ENCODE measurements at places on chromosomes 1 and 21.
A peak's percentile ranks its signal among the peaks of the same experiment; 100 is the strongest.

- no peak for DNase-seq
These were observed 8.5 kb downstream of the FNDC10 start for GRCh38 chr1:1591452-1591851.

DNA sequence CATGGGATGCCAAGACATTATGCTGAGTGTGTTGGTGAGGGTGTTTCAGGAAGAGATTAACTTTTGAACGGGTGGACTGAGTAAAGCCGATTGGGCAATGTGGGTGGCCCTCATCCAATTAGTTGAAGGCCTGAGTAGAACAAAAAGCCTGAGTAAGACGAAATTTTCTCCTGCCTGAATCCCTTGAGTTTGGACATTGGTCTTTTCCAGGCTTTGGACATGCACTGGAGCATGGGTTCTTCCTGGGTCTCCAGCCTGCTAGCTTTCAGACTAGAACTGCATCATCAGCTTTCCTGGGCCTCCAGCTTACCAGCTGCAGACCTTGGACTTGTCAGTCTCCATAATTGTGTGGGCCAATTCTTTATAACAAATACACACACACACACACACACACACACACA lies 63.6 kb downstream of the NIBAN1 start:
- no peak for DNase-seq

GRCh38 chr1:65247419-65248359 lies 61.7 kb upstream of the DNAJC6 start:
- DNase-seq = no peak

- DNase-seq = no peak
These were observed 475 bp upstream of the RPL5 start for GRCh38 chr1:92831368-92831761.

DNA sequence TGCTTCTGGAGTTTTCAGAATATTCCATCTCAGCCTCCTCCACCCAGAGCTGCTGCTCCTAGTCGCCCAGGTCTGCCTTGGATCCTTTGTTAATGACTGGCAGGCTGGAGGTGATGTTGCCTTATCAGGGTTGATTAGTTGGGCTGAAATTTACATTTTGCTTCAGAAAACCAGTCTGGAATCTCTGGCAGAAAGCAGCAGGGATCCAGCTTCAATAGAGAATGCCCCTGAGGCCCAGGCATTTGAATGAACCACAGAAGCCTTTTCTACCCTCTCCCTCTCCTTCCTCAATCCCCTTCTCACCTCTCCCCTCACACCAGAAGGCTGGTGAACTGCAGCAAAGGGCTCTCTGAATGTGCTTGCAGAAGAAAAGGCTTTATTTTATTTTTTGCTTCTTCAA lies 83.2 kb downstream of the PLXNA2 start:
- DNase-seq = no peak

- DNase-seq = no peak
These were observed at the start of gene SLC44A3 for GRCh38 chr1:94819945-94820746. TSS of gene SLC44A3 (plus strand) at chr1:94820357. CDS start at chr1:94820452, 95 bp downstream.

GRCh38 chr1:110151175-110151669 lies 928 bp downstream of the SLC6A17 start:
- DNase-seq = no peak

DNA sequence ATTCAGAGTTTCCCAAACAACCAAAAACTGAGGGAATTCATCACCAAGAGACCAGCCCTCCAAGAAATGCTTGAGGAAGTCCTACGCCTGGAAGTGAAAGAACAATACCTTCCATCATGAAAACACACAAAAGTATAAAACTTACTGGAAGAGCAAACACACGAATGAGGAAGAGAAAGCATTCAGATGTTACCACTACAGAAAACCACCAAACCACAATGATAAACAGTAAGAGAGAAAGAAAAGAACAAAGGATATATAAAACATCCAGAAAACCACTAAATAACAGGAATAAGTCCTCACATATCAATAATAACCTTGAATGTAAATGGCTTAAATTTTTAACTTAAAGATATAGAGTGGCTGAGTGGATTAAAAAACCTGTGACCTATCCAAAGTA lies 58.5 kb upstream of the BCL10 start:
- DNase-seq = no peak

DNA sequence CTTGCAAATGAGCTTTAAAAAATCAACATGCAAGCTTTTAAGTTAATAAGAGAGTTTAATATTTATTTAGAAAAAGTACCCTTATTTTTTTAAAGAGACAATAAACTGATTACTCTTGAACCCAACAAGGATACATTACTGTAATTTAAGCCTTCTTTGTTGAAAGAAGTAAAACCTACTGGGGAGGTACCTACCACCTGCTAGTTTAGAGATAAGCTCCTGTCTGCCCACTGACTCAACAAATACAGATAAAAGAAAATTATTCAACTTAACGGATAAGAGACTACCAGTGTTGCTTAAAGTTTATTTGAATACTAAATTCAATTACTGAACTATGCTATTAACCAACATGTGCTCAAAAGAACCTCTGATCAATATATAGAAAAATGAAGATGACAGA lies 23.1 kb downstream of the USP24 start:
- DNase-seq = no peak

DNA sequence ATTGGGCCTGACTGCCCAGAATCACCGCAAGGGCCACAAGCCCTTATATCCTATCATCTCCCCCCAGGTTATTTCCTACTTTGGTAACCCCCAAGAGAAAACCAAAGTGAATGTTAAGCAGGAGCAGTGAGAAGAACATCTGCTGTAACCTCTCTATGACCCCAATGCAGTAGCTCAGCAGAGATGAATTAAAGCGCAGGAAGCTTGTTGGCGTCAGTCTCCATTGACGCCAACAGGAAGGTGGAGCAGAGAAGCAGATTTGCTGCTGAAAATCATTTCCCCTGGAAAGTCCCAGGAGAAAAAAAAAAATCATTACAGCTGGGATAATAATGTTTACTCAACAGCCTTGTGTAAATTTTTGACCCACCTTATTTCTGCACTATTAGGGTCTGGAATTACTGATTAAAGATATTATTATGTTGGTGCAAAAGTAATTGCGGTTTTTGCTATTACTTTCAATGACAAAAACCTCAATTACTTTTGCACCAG lies 33.2 kb upstream of the FAM163A start:
- DNase-seq = no peak

GRCh38 chr21:26593800-26594199 lies 20.7 kb upstream of the CYYR1 start:
- no peak for DNase-seq

DNA sequence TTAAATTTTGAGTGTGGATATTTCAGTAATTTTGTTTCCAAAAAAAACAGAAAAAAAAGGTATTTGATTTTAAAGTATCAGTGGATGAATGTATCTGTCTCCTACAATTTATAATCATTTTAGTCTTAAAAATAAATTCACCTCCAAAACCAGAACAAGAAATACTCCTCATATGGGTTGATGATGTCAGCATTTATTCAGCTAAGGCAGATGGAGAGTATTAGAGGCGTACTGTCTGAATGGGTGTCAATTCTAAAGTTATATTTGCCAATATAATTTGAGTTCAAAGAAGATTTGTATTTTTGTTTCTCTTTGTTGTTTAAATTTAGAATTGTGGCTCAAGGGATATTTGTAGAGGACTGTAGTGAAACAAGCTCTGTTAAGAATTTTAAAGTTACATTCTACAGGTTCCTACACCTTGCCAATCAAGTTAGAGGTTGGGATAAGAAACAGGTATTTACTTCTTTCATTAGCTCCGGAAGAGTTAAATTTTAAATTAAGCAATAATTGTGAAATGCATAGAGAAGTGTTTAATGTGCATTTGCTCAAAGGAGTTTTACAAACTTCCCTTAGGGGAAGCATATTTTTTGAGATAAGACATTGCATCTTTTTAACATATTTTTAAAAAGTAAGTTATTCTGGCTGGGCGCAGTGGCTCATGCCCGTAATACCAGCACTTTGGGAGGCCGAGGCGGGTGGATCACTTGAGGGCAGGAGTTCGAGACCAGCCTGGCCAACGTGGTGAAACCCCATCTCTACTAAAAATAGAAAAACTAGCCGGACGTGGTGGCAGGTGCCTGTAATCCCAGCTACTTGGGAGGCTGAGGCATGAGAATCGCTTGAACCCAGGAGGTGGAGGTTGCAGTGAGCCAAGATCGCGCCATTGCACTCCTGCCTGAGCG lies 1.2 kb downstream of the PLA2G4A start:
- DNase-seq = no peak

GRCh38 chr1:35860696-35861095 lies 22.3 kb upstream of the AGO1 start:
- DNase-seq = no peak

GRCh38 chr1:150282558-150282958 lies 204 bp downstream of the CIART start:
- DNase-seq = no peak

- no peak for DNase-seq
These were observed 6.7 kb downstream of the TAGLN2 start for GRCh38 chr1:159918352-159919200.

GRCh38 chr1:110165761-110166231 lies 15.5 kb downstream of the SLC6A17 start:
- no peak for DNase-seq

- peak; percentile 28 for DNase-seq
These were observed 55.9 kb downstream of the NENF start for GRCh38 chr1:212488436-212489283.

- no peak for DNase-seq
These were observed 69.3 kb downstream of the KCTD3 start for GRCh38 chr1:215636258-215636965.

- DNase-seq = no peak
These were observed 10.5 kb upstream of the SRP9 start for GRCh38 chr1:225766967-225767633.

DNA sequence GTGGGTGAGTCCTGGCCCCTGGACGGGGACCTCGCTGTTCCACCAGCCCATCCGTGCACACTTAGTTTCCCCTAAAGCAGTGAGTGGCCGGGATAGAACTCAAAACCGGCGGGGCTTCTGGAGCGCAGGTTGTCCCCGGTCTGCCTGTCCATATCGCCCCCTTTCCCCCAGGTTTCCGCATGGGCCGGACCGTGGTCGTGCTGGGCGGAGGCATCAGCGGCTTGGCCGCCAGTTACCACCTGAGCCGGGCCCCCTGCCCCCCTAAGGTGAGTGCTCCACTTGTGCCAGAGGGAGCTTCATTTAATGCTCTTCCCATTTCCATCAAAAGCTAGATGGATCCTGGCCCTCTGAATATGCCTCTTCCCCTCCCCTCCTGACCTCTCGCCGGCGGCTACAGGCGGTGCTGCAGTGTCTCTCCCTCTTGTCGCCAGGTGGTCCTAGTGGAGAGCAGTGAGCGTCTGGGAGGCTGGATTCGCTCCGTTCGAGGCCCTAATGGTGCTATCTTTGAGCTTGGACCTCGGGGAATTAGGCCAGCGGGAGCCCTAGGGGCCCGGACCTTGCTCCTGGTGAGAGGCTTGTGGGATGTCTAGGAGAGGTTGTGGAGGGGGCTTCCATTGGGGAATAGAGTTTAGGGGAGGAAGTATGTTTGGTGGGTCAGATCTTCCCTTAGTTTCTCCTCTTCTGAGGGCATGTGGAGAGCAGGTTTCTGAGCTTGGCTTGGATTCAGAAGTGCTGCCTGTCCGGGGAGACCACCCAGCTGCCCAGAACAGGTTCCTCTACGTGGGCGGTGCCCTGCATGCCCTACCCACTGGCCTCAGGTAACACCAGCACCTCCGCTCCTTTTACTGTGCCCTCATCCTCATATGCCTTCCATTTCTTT lies 683 bp downstream of the PPOX start:
- no peak for DNase-seq

DNA sequence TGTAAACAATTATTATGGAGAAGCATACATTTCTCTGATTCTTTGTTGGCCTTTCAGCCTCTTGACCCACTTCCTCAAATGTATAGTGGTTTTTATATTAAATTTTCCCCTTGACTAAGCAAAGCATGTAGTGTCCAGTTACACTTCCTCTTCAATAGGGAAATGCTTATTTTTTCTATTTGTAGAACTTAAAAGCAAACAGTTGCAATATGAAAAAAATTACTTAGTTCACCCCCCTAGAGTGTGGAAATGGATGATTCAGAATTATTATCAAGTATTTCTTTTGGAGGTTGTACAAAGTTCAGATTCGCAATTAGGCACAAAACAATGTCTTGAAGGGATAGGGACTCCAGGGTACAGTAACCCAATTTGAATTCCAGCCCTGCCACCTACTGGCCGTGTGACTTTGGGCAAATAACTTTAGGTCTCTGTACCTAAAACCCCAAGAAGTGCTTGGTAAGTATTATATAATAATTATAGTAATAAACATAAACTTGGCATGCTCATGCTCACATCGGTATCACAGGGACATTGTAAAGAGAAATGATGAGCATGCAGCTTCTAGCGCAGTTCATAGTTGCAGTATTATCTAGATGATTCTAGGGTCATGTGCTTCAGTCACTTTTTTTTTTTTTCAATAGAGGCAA lies 28.6 kb upstream of the IFNGR2 start:
- DNase-seq = peak; percentile 62

GRCh38 chr1:244353551-244354091 lies 98.1 kb downstream of the ADSS2 start:
- DNase-seq = peak; percentile 14

- no peak for DNase-seq
These were observed 92.7 kb upstream of the COG2 start for GRCh38 chr1:230549625-230550024.

DNA sequence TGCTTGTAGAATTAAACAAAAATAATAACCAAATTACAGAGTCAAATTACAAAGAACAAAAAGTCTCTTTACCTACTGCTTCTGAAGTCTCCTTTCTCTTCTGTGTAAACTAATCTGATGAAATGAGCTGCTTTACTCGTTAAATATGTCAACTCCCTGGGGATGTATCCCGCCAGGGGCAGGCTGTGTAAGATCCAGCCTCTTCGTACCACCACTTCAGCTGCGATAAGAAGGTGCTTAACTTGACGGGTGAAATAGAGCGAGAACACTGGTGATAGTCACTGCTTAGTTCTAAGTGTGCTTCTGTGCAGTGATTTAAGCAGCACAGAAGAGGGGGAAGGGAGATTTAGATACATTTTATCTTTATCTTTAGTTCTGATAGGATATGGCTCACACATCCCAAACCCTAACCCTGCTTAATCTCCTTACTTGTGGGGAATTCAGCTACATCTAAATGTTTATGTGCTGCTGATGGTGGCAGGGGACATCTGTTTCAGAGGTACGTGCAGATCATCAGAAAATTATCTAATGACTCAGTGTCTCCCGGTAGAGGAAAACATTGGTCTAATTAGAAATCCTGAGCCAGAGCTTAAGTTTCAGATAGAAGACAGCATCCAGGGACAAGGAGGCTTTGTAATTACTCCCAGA lies 46.0 kb downstream of the RHOU start:
- no peak for DNase-seq

- no peak for DNase-seq
These were observed 141.4 kb downstream of the SYF2 start for GRCh38 chr1:25090707-25091422.

DNA sequence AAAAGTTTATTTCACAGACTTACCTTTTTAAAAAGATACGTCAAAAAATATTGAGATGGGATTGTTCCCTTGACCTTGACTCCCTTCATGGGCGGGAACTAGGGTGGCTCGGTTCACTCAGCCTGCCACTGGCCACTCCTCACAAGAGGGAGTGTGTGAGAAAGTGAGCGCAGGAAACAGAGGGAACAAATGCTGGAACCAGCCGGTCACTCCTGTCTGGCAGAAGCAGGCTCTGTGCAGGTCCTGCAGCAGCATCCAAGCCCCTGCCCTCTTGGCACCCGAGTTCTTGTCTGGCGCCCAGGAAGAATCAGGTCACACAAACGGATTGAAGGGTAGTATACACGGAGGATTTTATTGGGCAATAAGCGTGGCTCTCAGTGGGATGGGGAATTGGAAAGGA lies 58.9 kb downstream of the ZNF648 start:
- DNase-seq = no peak

Data from bone marrow (tissue), 2 donors.